ENCODE measurements at places on chromosomes 5 and 9.

GRCh38 chr9:90778746-90779145 lies 22.9 kb upstream of the SYK start:
- DNase-seq = no peak

- peak; percentile 91 for DNase-seq
These were observed 61.8 kb downstream of the SPATA31C2 start for GRCh38 chr9:88076286-88077070.

GRCh38 chr9:97529363-97530076 lies 28.1 kb downstream of the TMOD1 start:
- no peak for DNase-seq

GRCh38 chr9:106119176-106119575 lies 424.8 kb downstream of the TMEM38B start:
- DNase-seq = no peak

DNA sequence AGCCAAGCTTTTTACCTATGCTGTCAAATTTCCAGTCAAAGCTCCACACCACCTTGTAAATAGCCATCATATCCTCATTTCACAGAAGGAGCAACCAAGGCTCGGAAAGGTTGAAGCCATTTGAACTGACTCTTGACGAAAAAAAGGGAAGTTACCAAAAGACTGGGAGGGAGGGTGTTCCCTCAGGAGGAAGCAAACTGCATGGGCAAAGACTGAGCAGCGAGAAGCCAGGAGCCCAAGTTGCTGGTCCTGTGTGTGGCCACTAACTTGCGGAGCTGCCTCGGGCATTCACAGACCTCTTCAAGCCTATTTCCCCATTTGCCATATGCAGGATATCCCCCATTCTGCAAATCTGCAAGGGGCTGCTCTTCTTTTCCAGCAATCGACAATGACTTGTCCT lies 37.4 kb downstream of the TTLL11 start:
- DNase-seq = peak; percentile 67

Data from KBM-7 (cell line).